ENCODE measurements at places on chromosomes 7 and 10. TPM values are rescaled to one million over a fixed set of nuclear protein-coding genes. Genes with fewer than 3 reads are reported as not detected.

IRF5 gene
- total RNA-seq = 21.7 TPM

DGKI gene
- 7.0 TPM for total RNA-seq

THSD7A gene
- not detected for total RNA-seq

DNA sequence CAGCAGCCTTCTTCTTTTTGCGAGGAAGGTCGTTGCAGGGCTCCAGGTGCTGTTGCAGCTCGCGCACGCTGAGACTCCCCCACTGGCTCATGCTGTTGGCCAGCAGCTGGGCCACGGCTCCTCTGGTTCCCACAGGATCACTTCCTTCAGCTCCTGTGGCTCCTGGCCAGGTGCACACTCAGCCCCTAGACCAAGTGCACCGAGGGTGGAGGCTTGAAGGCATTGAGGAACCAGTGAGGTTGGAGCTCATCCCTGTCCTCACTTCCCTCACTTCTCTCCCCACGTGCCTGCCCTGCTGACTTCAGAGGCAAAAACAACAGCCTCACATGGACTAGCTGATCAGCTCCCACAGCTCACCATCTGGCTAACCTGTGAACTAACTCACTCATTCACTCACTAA, 46.2 kb upstream of the ADRB1 start:
- DNase-seq = no peak

VSIR gene
- 112 TPM for total RNA-seq

DNA sequence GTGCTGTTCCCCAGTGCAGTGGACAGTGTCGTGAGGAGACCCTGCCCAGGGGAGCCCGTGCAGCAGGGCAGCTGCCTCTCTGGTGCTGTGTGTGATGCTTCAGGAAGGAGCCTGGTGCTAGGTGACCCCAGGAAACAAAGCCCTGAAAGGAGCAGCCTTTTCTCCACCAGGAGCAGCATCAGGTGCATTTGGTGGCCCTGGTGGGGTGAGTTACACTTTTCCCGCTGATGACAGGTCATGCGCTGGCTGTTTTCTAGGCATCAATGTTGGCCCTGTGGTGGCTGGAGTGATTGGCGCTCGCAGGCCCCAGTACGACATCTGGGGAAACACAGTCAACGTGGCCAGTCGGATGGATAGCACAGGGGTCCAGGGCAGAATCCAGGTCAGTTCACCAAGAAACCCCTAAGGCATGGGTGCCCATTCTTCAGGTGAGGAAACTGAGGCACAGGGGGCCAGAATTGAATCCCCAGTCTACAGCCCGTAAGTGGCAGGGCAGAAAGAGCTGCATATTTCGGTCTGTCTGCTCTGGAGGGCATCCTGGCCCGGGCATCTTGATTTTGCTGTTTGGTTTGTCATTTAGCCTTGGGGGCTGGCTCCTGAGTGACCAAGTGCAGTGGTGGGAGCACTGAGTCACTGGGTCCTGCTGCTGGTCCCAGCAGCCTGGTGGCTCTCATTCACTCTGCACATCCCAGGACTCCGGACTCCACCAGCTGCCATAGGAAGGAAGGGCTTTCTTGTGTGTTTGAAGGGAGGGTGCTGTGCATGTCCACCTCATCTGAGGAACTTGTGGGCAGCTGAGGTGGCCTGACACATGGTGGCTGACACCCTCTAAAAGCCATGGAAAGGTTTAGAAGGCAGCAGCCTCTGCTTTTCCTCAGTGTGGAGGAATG, 136.3 kb downstream of the ADCY1 start:
- peak; percentile 6 for DNase-seq

LOXL4 gene
- total RNA-seq = not detected

DNA sequence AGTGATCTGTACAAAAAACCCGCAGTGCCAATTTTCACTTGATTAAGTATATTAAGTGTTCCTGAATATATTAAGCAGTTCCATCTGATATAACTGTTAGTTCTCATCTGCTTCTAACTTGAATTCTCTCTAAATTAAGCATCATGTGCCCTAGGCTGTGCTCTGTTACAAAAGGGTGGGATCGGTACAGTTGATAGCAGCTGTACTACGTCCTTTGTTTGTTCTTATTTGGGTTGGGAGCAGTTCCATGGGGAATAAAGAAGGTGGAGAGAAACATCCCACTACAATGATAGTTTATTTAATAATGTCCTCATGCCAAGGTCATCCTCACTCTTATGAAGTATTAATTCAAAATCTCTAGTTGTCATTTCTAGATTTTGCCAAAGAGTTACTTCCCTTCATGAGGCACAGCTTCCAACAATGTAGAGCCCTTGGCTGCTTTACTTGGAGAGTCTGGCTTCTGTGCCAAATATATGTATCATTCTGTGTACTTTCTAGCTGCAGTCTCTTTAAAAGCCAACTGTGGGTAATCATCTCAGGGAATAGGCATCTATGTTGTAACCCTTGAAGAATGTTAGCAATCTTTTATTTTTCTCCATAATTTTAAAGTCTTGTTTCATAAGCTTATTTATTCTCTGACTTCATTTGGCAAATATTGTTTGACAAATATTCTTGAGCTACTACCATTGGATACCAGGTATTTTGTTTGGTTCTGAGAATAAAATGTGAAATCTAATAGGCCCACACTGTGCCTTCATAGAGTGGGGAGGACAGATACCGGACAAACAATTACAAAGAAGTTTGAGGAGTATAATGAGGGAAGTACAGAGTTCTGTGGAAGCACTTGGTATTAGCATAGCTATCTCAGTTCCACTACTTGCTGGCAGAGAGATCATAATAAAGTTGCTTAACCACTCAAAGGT, 22.4 kb upstream of the AHR start:
- DNase-seq = no peak

BTBD16 gene
- total RNA-seq = not detected

HMX3 gene
- total RNA-seq = 0.19 TPM

- no peak for DNase-seq
Observed at GRCh38 chr10:12705943-12706342, 295.6 kb downstream of the CCDC3 start.

GRCh38 chr7:87369216-87369615, 23.8 kb downstream of the CROT start:
- DNase-seq = peak; percentile 37

DNA sequence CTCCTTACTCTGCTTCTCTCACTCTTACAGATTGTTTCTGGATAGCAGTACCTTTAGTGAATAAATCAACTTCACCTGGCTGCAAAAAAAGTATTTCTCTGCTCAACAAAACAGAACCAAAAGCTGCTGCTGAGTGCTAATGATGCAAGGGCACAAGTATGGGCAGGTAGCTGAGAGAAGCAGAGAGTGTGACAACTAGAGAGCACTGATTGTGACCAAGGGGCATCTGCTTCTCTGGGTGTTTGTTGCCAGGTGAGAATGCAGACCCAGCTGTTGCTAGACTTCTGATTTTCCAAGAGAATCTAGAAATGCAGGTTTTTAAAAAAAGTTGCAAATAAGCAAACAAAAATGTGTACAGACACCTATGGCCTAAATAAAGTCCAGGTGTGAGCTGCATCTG, 25.3 kb upstream of the PPIF start:
- no peak for DNase-seq

GRCh38 chr7:68176974-68177373, 1180.3 kb downstream of the TYW1 start:
- no peak for DNase-seq

DNA sequence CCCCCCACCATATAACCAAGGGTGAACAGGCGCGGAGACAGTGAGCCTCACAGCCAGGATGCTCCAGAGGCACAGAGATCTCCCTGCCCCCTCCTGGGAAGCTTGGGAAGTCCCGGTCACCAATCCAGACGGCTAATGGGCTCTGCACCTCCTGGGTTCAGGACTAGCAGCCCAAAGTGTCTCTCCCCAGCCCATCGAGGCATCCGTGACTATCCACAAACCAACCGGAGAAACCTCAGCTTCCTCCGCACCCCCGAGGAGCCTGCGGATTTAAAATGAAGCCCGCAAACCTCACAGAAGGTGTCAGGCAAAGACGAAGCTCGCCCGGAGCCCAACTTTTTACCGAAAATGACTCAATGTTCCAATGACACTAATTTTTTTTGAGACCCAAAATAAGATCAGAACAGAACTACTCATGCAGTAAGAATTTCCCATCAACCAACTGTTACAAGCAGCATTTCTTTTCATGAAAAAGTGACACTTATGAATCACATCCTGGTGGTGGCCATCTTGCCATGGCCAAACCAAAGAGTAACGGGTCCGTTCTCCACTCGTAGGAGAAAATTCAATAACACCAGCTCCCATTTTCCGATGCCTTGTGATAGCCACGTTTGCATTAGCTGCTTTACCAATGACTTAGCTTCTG, 6.0 kb downstream of the PDGFA start:
- peak; percentile 46 for DNase-seq

DNA sequence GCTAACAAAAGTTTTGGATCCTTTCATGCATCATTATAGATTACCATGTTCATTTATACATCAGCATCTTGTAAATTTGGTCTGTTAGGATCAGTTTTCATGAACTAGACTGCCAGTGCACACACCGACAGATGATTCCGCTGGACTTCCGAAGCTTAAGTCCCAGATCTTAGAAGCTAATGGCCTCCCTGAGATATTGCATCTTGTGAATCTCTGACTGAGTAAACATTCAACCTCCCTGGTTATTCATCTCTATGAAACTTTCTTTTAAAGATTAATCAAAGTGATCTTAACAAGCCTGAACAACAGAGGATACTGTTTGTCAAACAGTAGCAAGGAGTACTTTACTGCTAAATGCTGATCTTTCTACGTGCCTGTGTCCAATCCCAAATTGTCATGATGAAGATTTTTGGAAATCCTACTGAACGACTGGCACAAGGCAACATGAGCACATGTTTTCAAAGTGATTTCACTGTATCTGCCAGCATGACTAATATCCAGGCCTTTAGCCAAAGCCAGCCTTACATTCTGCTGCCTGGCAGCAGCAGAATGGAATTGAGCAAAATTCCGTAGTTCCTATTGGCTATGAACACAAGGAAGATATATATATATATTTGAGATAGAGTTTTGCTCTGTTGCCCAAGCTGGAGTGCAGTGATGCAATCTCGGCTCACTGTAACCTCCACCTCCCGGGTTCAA, 91.3 kb upstream of the ANK3 start:
- no peak for DNase-seq

- no peak for DNase-seq
Observed at GRCh38 chr7:129784437-129784782, 168.3 kb downstream of the UBE2H start.

COL26A1 gene
- not detected for total RNA-seq

PTF1A gene
- not detected for total RNA-seq

- no peak for DNase-seq
Observed at GRCh38 chr7:103879928-103880600, 109.4 kb downstream of the RELN start.

LRRD1 gene
- total RNA-seq = not detected

KCND2 gene
- not detected for total RNA-seq

SHOC2 gene
- total RNA-seq = 32.5 TPM

DNA sequence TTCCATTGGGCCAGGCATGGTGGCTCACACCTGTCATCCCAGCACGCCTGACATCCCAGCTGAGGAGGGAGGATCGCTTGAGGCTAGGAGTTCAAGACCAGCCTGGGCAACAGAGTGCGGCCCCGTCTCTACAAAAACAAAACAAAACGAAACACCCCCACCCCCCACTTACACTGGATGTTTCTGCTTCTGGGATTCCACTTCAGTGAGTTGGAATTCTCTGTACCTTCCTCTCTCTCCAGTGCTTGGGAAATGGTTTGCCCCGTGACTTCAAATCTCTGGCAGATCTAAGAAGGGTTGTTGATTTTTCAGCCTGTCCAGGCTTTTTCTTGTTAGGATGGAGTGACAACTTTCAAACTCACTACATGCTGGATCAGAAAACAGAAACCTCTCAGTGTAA, 106.9 kb downstream of the ANLN start:
- DNase-seq = no peak

DNA sequence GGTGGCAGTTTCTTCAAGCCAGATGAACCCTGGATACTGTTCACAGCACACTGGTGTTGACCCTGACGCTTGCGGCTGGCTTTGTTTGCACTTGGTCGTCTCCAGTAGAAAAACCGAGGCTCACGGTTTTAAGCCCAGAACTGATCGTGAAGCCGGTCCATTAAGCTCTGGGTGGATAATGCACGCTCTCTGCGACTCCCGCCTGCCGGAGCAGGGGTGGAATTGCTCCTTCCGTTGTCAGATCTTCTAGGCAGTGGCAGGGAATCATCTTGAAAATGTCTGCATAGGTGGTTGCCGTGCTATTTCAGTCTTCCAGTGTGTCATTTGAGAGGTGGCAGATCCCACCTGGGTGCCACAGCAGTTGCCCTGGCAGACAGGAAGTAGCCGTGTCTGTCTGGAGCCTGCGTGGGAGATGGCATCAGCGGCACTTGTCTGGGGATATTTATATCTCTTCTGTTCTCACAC, 35.9 kb upstream of the AP5Z1 start:
- peak; percentile 68 for DNase-seq

ENTPD1 gene
- 2.8 TPM for total RNA-seq

PRR15 gene
- not detected for total RNA-seq

YWHAG gene
- total RNA-seq = 127 TPM

CABCOCO1 gene
- not detected for total RNA-seq

DNA sequence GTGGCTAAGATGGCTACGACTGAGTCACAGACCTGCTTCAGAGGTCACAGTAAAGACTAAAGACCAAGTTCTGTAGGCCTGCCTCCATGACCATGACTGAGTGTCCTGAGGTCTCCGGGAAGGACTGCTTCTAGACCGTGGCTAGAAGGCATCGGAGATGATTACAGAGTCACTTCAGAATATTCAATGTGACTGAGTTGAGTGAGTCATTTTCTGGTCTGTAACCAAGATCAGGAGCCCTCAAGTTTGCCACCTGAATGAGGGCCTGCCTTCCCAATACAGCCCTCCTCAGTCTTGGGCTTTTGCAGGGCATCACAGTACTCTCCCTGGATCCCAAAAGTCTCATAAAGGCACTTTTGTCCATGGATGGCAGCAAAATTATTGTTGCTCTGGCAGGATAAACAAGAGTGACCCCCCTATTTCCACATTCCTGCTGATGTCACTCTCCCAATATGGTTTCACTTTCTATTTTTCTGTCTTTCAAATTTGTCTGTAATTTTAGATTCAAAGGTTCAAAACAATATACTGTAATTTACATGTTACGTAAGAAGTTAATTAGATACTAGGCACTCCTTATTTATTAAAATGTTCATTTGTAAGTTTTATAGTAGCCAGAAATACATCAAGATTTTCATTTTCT, 47.7 kb upstream of the ZNF92 start:
- no peak for DNase-seq

PTPRZ1 gene
- not detected for total RNA-seq

- DNase-seq = peak; percentile 39
Observed at GRCh38 chr10:124612611-124613498, 131.3 kb downstream of the FAM53B start.

DNA sequence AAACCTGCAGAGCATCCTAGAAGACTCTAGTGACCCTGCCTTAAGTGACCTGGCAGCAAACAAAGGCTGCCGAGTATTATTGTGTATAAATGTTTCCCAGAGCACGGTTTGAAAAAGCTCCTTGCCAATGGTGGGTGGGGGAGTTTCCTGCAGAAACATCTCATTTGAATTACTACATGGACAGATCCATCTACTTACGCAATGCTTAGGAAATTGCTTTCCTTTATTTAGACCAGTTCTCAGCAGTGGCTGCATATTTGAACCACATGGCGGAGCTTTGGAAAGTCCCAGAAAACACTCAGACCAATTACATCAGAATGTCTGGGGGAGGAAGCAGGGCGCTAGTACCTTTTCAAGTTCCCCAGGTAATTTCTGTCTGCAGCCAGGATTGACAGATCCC, 560.9 kb downstream of the SDK1 start:
- DNase-seq = no peak

- no peak for DNase-seq
Observed at GRCh38 chr10:12946372-12946771, 55.1 kb downstream of the CCDC3 start.

- DNase-seq = no peak
Observed at GRCh38 chr7:29309041-29309854, 114.7 kb downstream of the CHN2 start.

GRCh38 chr7:155223503-155223902, 74.2 kb upstream of the INSIG1 start:
- no peak for DNase-seq

ARHGEF35 gene
- 9.6 TPM for total RNA-seq
